ENCODE measurements at places on chromosomes 4 and X.

DNA sequence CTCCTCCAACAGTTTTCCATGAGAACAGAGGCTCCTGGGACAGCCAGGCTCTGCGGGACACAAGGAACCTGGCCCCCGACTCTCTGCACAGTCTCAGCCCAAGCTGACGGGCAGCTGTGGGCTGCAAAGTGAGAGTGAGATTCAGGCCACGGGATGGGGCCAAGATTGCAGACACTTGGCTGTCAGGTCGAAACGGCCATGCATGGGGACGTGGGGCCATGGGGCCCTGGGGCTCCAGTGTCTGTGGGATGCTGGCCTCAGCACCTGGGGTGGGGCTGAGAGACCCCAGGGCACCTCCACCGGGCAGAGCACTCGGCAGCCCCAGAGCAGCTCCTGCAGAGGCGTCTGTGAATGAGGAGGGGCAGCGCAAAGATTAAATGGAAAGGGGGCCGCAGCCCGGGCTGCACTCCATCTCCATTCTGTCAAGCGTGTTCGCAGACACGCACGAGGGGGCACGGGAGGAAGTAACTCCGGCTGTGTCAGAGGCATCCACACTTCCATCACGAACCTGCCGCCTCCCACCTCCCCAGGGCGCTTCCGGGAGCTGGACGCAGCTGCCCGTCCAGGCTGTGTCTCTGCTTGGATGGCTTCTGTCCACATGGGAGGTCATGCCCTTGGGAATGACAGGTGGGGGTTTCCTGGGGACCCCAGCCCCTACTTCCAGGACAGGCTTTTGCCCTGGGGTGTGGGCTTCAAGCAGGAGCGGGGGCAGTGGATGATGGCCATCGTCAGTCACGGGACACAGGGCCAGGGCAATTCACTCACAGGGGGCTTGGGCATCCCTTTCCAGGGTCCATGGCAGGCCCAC is 82.8 kb upstream of the NKX1-1 start:
- DNase-seq: no peak

GRCh38 chr4:10161840-10162239 is 45.2 kb upstream of the WDR1 start:
- DNase-seq: no peak

DNA sequence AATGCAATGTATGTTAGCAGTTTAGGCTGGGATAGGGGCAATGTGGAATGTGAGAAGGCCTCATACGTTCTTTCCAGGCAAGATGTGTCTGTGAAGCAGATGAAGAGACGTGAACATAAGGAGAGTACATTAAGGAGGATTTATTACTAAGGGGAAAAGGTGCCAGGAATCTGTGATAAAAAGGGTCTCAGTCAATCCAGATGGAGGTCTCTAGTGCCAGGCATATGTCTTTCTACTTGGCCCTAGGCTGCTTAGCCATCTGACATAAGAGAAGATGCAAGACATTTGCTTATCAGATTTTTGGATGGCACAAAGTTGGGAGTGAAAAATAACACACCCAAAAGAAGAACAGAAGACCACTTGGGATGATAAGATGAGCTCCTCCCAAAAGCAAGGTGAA is 93.0 kb upstream of the PRKG2 start:
- no peak for DNase-seq

DNA sequence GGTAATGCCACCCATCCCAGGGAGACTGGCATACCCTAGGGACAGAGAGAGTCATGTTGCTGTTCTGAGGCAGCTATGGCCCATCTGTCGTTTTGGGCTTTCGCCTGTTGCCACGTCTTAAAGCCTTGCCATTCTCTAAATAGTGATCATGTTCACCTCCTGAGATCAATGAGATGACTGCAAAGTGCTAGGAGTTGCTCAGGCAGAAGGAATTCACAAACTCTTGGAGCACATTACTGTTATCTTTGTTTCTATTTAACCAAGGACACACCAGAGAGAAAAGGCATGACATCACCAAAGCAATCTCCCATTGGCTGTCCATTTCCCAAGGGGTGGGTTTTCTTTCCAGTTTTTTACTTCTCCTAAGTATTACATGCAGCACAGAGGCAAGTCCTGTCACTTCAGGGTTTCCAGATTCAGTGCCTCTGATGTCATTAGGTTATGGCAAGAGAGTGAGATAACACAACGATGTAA is 37.1 kb upstream of the SETD7 start:
- DNase-seq: no peak

DNA sequence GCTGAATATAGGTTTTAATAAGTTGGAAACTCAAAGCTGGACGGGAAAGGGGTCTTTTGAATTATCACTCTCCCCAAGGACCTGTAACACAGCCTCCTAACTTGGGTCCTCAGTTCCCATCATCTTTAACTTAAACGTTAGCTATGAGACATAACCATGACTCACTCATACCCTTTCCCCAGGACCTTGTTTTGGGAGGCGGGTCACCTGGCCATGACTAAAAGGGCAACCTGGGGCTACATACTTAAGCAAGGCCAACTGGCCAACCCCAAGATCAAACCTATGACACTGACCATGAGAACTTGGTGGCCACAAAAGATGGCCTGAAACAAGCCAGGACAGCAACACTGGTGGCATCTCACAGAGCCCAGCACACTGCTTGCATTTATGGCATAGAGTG is 89.0 kb downstream of the SH3KBP1 start:
- no peak for DNase-seq

- no peak for DNase-seq
Measured at GRCh38 chr4:74675673-74676279, 118.5 kb downstream of the BTC start.

DNA sequence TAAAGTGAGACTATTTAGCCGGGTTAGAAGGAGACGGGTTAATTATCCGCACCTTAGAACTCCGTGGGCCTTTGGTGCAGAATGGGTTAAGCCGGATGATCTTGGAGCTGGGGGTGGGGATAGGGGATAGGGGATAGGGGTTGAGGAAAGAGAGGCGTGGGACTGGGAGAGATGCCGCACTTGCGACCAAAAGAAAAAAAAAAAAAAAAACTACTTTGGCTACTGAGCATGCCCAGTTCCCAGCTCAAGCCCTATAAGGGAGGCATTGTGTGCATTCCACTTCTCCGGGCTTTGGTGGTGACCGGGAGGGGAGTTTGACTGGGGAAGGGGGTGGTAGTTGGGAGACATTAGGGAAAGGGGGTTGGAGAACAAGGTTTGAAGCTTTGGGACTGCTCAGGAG is at the start of gene SLITRK4:
TSS of gene SLITRK4 (minus strand) at position 187 of the 400 bp plus-strand sequence. CDS start 4,993 bp downstream, outside the sequence.
- no peak for DNase-seq
